ENCODE measurements at places on chromosomes 6 and 20.

DNA sequence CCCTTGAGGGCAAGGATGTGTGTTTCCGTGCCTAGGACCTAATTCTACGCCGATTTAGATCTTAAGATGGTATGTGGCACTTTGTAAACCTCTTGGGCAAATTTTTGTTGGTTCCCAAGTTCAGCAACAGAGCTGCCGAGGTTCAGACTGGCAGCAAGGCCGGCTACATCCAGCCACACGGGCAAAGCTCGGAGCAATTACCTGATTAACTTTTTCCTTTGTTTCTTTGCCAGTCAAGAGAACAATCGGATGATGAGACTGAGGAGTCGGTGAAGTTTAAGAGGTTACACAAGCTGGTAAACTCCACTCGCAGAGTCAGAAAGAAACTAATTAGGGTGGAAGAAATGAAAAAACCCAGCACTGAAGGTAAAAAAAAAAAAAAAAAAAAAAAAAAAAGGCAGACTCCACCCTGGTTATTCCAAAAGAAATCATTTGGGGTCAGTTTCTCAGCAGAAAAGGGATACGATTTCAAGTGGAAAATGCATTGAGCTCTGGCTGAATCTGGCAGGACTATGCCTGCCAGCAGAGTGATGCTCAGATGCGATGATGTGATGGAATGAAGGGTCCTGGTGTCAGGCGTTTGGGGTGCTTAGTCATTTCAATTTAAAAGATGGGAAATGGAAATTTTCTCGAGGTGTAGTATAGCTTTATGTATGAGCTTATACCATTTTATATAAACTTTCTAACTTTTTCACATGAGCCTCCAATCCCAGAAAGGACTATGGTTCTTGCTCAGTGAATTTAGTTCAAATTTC is 171.6 kb downstream of the SASH1 start:
- no peak for DNase-seq

DNA sequence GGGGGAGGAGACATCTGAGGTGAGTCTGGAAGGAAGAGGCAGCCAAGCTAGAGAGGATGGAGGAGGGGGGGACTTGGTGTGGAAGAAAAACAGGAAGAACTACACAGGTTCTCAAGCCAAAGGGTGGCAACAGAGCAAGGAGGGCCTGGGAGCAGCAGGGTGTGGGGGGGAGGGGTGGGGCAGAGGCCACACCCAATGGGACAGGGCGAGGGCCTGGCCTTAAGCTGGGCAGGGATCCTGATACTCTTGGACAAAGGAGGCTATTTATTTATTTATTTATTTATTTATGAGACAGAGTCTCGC is 359.0 kb downstream of the ZFAND3 start:
- no peak for DNase-seq

GRCh38 chr6:86087954-86088353 is 445.3 kb upstream of the SYNCRIP start:
- no peak for DNase-seq

GRCh38 chr6:119077391-119077642 is 1.1 kb downstream of the FAM184A start:
- no peak for DNase-seq

DNA sequence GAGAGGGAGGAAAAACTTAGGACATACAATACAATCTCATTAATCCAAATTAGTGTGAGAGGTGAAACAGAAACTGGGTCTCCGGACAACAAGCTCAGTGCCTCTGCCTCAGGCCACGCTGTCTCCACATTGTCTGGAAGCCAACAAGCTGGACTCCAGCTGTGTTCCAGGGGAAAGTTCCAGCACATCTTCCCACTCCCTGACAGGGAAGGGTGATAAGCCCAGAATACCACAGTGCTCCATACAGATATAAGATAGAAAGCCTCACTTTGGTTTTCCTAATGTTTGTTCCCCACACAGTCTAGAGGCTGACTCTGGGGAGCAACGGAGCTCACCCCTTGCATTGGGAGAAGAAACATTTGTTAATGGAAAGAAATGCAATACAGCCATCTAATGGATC is 117.1 kb upstream of the SPTLC3 start:
- DNase-seq = no peak

DNA sequence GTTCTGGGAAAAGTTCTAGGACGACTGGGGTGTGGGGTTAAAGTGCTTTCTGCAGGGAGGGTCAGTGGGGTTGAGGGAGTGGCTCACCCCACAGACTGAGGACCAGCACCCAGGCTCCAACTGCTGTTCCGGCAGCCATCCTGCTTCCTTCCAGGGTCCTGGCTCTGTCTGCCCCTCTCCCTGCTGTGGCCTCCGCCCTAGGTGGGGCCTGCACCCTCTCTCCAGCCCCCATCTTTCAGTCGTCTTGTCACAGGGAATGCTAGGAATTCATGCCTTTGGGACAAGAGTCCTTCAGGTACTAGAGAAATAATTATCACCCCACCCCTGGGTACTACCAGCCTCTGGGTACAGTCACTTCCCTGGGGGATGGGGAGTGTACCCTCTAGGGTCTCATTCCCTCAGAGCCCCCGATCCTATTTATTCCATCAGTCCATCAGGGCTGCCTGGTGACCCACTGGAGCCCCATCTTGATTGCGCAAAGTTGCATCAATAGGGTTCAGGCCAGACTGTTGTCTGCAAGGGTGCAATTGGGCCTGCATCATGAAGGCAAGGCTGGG is at the start of gene AGER:
Gene AGER, minus strand, starts transcription at position 170 of the 557 bp plus-strand sequence. Its CDS starts 31 bp downstream, at position 139.
- DNase-seq = no peak

DNA sequence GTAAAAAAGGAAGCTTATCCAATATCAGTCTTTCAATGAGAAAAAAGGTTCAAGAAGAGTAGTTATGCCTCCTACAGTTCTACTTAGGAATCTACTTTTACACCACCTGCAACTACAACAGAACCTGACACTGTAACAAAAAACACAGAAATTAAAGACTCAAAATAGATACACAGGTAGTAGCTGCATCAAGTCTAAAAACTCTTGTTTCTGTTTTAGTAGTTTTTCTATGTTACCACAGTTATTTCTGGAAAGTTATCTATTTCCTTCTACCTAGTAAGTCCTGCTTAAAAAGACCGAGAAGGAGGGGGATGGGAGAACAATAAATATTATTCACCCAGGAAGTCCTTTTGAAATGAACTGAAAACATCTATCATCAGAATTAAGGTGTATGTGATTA is 52.5 kb downstream of the ATG5 start:
- DNase-seq = no peak

GRCh38 chr20:53872081-53872541 is 198.3 kb downstream of the BCAS1 start:
- no peak for DNase-seq

Measured in stimulated activated CD4-positive, alpha-beta T cell treated with anti-CD3 and anti-CD28 coated beads, Interleukin-1b, Interleukin-23, amount 100 ng/mL, for 24 hours (primary cell).